T follicular helper cell (primary cell): ENCODE measurements at places on chromosomes 6 and 20.

- DNase-seq, result no peak
Measured at GRCh38 chr6:30931272-30931671, 698 bp downstream of the SFTA2 start.

DNA sequence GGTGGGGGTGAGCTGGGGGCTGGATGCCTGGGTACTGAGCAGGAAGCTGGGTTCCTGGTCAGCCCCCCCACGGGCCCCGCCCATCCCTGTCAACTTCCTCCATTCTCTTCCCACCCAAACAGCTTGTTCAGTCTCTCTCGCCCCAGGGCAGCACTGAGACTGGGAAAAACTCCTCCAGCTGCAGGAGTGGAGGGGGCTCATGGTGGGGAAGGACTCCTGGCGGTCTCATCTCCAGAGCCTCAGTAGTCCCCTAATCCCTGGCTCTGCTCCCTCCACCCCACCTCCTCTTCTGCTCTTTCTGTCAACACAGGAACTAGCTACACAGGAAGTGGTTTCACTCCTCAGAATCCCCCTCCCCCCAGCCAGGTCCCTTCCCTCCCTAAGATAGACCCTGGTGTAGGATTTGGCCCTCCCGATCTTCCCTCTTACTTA lies at the start of gene GPSM3:
TSS of gene GPSM3 (minus strand) at position 36 of the 432 bp plus-strand sequence. CDS start 130 bp downstream, outside the sequence.
- DNase-seq, result peak; percentile 42

GRCh38 chr20:36394340-36394965 lies 88.3 kb downstream of the DLGAP4 start:
- DNase-seq, result no peak

- DNase-seq, result no peak
Measured at GRCh38 chr6:56146086-56146485, 101.3 kb downstream of the COL21A1 start.

GRCh38 chr6:104014163-104014959 lies 845.4 kb downstream of the HACE1 start:
- DNase-seq, result no peak

DNA sequence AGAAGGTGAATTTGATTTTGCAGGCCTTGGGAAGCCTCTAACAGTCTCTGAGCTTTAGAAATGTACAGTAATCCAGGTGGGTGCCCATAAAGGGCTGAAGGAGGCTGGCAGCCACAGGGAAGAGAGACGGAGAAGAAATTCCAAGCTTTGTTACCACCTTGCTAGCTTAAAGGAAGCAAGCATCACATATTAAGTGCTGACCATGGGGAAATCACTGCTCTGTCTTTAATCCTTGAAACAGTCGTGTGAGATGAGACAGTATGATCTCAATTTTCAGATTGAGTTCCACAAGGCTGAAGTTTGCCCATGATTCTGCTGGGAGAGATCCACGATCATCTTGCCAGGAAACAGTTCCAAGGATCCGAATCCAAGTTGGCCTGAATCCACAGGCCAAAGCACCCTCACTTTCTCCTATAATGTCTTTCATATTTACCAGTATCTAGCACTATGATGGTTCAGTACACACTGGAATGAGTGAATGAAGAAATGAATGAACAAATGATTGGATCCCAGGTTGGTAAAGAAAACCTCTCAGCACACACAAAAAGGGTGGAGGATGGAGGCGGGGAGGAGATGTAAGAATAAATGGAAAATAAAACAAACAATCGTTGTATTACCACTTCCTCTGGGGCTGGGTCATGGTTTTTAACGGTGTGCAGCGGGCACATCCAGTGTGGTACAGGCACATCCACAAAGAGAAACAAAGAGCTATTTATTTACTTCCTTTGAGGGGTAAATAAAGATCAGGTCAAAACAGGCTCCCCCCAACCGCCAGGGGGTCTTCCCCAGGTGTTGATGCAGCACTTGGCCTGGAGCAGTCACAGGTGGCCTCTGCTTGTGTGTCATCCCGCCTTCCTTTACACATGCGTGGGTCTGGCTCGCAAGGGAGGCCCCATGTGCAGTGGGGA lies 28.2 kb upstream of the TAF8 start:
- DNase-seq, result peak; percentile 56

DNA sequence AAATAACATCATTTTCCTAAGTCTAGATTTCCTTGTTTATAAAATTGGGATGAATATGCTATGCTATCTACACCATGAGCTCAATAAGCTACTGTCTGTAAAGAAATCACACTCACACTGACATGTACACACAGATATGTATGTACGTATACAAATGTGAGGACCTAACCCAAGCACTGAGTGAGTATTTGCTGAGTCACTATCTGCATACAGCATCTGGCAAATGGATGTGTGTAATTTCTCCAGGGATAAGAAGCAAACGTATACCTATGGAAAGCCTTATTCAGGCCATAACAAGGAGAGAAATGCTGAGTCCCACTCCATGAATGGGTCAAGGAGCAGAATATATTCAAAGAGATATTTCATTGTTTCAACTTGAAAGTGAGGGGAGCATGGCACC lies 153.9 kb downstream of the LPA start:
- DNase-seq, result no peak

GRCh38 chr6:33604941-33605854 lies 15.9 kb upstream of the ITPR3 start:
- DNase-seq, result no peak

- no peak for DNase-seq
Measured at GRCh38 chr6:30720738-30721197, 616 bp downstream of the TUBB start.

DNA sequence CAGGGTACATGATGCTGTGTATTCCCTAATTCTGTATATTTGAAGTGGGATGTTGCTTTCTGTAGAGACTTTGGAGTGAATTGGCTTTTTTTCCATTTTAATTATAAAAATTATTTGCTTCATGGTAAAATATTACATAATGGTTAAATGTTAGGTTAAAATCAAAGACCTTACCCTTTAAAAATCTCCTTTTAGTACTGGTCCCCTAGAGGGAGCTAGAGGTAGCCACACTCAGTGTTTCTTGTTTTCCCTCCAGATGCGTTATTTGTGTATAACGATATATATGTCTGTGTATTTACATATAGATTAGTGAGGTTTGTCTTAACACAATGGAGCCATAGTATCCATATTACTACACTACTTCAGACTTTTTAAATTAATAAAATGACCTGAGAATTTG lies 146.7 kb downstream of the PLCB4 start:
- DNase-seq, result no peak

DNA sequence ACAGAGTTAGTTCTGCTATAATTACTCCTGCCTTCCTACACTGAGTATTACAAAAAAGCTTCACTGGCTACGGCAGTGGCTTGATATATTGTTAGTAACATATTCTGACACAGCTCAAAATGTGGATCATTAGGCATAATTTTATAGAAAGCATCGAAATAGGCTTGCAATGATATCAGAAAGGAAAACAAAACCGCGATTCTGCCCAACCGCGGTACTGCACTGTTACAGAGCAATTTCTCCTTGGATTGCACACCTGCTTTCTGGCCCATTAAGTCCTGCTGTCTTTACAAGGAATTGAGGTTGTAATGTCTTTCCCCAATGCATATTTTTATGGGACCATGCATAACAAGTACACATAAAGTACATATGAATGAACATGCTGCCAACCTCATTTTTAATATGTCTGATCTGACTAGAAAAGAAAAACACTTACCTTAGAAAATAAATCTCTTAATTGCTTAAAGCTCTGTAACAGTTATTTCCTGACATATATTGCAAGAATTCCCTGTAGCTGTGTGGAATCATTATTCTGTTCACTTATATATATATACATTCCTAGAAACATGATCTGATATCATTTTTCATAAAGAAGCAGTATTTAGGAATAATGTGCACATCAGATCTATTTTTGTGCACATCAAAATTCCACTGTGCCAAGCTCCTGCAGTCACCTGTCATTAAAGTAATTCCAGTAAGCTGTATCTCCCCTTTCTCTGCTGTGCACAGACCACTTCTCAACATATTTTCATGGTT lies 763.9 kb downstream of the HACE1 start:
- DNase-seq, result no peak

DNA sequence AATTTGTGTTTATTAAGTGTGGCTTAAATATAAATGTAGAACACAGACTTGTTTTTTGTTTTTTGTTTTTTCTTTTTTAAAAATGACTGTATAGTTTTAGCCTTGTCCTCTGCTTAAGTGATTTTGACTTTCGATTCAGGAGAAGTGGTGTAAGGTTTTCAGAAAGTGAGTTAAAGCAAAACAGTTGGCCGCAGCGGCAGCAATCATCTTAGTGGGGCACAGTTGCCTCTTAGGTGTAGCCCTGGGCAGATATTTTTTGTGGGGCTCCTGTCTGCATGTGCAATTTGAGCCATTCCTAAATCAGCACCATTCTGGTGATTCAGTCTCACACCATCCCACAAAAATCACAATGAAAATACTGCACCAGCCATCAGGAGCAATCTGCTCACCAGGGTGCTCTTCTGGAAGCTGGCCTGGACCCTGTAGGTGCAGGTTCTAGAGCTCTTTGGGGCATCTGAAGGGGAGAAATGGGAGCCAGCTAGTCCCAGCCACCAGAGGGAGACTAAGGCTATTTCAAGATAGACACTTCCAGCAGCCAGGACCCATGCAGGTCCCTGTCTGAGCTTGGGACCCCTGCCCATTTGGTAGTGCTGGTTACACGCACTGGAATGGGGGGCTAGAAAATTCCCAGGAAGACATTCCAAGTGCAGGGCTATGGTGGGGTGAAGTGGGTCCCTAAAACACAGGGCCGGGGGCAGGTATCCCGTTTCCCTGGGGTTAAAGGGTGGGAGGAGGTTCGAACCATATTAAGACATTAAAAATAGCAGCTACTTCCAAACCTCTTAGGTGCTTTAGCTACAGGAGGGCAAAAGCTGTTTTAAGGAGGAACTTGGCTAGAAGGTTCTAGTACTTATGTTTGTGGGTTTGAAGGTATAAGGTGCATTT lies 156.6 kb downstream of the NFATC2 start:
- peak; percentile 18 for DNase-seq

- DNase-seq, result no peak
Measured at GRCh38 chr6:157080986-157081391, 242.3 kb downstream of the TMEM242 start.

DNA sequence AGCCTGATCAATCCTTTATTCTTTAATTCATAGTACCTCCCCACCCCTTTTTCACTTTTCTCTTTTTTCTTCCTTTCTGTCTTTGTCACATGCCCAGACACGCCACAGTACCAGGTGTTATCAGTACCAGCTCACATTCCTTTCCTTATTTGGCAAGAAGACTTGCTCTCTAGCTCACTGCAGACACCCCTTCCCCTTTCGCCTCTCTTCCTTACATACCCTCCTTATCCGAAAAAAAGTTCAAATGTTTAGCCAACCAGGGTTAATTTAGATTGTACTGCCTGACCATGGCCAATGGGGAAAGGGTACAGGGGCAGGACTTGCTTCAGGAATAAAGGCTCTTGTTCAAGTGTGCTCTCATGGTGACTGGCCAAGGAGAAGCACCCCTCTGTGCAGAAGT lies 9.3 kb upstream of the SIRPB2 start:
- no peak for DNase-seq

DNA sequence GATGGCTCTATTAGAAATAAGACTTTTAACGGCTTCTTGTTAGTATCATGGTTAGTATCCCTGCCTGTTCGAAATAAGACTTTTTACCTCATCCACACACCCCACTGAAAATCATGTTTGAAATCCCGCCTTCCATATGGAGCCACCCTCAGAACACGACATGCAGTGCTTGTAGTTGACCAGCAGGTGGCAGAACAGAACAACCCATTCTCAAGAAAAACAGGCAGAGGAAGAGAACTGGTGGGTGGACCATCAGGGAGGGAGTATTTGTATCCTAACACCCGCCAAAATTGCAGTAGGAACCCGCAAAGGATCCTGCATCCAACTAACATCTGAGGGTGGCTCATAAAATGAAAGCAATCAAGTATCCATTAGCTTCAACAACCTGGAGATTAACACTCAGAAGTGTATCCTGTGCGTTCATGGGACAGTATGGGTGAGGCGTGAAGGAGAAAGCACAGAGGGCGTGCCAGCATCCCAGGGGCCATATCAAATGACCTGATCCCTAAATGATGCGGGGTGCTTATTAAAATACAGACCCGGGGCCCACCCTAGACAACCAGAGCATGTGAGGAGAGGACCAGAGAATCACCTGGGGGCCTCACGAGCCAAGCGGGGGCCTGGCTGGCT lies 89.6 kb upstream of the NHSL1 start:
- DNase-seq, result no peak

GRCh38 chr6:51778666-51779065 lies 308.7 kb downstream of the PKHD1 start:
- DNase-seq, result no peak

GRCh38 chr6:148700741-148701311 lies 46.0 kb upstream of the UST start:
- no peak for DNase-seq

DNA sequence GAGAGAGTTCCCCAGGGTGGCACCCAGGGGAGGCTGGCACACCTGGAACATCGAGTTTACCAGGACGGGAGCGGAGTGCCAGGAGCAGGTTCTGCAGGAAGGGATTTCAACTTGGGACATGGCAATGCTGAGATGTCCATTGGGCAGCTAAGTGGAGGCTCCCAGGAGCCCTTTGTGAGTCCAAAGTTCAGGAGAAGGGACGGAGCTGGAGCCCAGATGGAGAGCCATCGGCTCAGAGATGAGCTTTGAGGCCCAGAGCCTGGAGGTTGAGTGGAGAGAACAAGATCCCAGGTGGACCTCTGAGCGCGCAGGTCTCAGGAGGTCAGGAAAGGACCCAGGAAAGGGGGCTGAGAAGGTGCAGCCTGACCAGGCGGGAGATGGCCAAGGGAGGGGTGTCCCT lies 67.5 kb upstream of the AFDN start:
- DNase-seq, result no peak

DNA sequence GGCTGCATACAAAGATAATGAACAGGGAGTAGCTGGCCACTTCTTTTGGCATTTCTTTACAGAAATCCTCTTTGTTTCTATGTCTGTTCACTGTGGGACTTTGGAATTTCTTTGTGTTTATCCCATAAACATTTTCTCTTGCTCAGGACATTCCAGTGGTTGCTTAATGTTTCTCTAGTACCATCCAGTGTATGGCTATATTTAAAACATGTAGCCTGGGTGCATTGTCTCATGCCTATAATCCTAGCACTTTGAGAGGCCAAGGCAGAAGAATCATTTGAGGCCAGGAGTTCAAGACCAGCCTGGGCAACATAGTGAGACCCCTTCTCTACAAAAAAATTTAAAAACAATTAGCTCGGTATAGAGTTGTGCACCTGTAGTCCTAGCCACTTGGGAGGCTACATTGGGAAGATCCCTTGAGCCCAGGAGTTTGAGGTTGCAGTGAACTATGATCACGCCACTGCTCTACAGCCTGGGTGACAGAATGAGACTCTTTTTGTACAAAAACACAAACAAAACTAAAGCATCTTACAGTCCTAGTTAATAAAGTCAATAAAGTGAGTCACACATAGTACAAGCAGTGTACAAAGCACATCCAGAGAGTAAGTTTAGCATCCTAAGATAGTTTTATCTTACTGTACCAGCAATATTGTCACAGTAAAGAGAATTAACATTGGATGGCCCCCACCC lies 63.3 kb downstream of the ZFAND3 start:
- DNase-seq, result no peak

- no peak for DNase-seq
Measured at GRCh38 chr6:15102241-15102640, 143.6 kb upstream of the JARID2 start.
